ENCODE measurements at places on chromosomes 5 and 9.

GRCh38 chr5:68884883-68885282 lies 208.9 kb upstream of the SLC30A5 start:
- DNase-seq = no peak

DNA sequence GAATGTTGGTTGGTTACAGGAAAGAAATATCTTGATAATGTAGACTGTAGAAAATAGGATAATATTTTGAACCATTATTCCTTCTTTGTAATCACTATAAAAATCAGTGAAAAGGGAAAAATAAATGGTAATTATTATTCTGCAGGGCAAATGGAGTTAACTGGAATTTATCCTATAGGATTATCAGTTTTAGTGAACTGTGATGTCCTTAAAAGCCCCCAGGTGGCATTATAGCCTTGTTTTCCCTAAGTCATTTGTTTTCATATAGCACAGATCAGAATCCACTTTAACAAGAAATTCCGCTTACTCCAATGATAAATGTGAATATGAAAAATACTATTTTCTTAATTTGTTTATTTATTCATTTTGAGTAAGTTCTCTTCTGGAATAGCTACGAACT lies 26.2 kb upstream of the WDR41 start:
- no peak for DNase-seq

DNA sequence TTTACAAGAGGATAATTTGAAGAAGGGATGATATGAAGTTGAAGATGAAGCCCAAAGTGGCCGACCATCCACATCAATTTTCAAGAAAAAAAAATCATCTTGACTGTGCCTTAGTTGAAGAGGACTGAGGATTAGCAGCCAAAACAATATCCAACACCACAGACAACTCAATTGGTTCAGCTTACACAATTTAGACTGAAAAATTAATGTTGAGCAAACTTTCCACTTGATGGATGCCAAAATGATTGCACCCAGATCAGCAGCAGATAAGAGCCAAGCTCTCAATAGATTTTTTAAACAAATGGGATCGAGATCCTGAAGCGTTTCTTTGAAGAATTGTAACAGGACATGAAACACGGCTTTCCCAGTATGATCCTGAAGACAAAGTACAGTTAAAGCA lies 163.2 kb downstream of the GADD45G start:
- DNase-seq = no peak

- DNase-seq = no peak
Observed at GRCh38 chr9:131836607-131837315, 96.9 kb upstream of the RAPGEF1 start.

DNA sequence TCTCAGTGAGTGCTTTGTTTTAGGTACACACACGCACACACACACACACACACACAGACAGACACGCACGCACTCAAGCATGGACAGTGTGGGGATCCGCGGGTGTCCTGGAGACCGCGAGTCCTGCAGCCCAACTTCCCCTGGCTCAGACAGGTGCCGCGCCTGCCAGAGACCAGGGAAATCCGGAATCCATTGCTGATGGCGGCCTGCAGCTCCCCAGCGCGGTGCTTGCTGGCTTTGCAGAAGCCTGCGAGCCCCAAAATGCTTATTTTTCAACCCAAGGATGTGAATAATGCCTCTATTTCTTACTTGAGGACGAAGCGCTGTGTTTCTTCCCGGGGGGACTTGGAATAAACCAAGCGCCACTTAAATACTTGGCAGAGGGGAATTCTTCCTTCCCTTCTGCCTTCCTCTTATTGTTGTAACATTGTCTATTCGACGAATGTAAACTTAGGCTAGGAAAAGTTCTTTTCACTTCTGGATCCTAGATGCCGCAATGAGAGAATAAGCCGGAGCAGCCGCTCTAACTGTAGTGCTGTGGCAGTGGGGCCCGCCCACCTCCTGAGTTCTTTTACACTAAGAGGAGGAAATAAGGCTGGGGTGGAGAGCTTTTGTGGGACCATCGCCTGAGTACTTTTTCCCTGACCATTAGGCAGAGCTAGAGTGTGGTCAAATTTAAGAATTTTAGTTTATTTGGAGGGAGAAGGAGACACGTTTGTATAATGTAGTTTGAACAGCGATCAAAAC lies 802 bp downstream of the ITGA2 start:
- peak; percentile 30 for DNase-seq

DNA sequence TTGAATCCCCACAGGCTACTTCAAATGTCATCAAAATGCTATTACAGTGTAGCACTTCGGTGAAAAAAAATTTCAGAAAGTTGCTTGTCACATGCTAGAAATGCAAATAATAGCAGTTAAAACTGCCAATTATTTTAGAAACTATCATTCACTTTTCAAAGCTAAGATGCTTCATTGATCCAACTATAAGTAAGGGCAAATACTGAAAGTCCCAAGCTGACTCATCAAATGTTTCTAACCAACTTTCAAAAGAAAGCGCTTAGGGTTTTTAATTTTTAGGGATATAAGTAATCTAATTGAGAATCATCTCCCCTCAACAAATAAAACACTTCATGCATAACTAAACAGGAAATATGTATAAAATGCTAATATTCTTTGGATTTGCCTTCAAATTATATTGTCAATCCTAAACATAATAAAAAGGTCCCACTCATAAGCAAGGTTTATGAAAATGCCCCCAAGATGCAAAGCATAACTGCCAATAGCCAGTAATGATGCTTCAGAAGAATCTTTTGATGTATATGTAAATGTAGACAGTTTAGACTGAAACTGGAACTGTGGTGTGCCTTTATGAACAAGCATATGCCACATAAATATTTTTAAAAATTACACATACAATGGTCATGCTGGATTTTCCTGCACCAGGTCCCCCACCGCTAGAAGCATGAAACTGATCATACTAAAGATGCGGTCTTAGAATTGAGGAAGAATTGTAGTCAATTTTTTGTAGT lies 12.2 kb downstream of the ACTL7A start:
- DNase-seq = no peak

GRCh38 chr9:76756268-76756640 lies 8.0 kb upstream of the PCA3 start:
- no peak for DNase-seq

DNA sequence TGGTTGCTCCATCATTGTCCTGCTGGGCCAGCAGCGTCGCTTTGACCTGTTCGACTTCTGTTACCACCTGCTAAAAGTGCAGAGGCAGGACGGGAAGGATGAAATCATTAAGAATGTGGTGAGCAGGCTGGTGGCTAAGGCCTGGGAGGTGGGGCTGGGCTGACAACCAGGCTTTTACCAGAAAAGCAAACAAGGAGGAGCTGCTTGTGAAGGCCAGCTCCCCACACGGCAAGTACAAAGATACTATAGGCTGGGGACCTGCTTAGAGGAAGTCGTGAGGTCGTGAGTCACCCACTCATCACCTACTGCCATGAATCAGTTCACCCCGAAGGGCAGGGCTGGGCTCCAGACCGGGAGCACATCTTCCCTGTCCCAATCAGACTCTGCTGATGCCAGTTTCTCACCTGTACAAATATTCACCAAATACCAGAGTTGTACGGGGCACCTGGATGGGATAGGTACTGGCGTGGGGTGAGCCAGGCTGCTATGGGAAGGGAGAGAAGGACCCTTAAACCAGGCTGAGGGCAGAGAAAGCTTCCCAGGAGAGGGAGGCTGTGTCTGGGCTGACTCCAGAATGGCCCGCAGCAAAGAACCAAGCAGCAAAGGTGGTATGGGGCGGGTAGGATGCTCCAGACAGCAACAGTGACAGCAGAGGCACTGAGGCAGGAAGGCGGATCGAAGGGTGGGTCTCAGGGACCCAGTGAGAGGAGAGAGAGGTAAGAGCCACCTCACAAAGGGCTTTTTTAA lies 69.3 kb upstream of the NIPAL4 start:
- DNase-seq = peak; percentile 58

GRCh38 chr9:25960178-25960577 lies 281.9 kb upstream of the TUSC1 start:
- DNase-seq = no peak

DNA sequence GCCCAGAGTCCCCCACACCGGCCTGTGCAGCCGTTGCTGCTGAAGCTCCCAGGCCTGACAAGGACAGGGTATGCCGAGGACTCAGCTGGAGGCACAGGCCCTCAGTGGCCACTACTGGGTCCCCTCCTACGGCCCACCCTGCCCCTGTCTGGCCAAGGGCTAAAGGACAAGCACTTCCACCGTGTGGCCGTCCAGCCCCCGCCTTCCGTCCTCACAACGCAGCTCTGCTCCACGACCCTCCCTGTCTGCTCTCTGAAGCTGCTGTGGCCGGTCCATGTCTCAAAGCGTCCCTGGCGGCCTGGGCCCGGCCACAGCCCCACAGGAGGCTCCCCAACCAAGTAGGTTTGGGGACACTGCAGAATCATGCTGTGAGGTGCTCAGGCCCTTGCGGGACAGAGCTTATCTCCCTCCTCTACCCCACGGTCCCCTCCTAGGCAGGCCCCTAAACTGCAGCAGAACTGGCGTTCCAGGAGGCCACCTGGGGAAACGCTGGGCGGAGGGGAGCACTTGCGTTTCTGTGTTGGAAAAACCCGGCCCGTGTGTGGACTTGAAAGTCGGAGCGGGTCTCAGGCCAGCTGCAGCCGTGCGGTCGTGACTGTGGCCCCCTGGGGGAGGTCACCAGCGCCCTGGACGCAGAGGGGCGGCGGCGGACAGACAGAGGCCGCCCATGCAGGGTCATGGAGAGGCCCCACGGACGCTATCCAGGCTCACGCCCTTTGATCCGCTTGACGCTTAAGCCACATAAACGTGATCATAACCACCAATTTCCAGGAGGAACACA lies 45.6 kb downstream of the NKD2 start:
- DNase-seq = no peak

DNA sequence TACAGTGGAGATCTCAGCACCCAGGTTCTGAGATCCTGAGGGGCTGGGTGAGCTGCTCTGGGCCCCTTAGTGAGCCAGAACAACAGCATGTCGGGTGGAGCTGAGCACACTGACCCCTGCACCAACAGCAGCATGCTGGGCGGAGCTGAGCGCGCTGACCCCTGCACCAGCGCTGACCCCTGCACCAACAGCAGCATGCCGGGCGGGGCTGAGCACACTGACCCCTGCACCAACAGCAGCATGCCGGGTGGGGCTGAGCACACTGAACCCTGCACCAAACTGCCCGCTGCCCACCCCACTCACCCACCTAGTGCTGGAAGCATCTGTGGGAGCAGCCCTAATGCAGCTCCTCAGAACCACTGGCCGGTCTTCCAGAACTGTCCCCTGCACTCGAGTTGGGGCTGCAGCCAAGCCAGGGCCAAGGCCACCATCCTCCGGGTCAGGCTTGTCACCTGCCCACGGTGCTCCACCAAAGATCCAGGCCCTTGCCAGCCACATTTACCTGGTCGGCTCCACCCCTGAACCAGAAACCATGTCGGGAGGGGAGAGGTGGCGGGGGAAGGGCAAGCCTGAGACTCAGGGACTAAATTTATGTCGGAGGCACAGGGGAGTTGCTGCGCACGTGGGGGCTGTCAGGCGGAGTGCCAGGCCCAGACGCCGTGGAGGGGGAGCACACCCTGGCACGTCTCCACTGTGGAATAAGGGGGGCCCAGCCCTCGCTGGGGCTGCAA lies 80.3 kb downstream of the ADAMTS2 start:
- DNase-seq = no peak

GRCh38 chr5:95983509-95983908 lies 21.9 kb upstream of the ELL2 start:
- DNase-seq = no peak

DNA sequence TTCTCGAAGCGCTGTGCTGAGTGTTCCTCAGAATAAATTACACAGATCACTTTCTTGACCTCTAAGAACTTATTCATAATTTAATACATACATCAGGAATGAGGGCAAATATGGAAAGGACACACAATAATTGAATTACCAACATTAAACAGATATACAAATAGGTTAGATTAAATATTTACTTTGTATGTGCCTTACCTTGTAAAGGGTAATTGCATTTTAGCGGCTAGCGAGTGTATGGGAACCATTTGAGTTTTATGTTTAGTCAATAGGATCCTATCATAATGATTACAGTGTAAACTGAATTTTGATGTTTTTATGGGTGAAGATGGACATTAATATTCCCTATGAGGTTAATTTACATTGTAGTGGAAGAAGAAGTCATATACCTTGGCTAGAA lies 1187.1 kb upstream of the WWC1 start:
- DNase-seq = no peak

DNA sequence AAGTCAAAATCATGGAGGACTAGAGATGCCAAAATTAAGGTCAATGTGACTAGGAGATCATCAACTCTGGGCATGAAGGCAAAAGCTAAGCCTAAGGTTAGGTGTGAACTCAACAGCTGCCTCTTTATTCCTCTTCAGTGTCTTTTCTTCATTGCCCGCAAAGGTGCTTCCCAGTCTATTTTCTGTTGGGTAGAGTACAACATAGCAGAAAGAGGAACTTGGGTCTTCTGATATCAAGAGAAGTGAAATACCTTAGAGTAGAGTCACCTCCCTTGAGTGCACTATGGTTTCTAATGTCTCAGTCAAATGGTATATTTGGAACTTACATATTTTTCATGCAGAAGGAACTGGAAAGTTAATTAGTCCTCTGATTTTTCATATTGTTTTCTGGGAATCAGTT lies 122.5 kb upstream of the GRIN3A start:
- no peak for DNase-seq

GRCh38 chr5:73902327-73903051 lies 276.5 kb downstream of the ARHGEF28 start:
- peak; percentile 57 for DNase-seq

DNA sequence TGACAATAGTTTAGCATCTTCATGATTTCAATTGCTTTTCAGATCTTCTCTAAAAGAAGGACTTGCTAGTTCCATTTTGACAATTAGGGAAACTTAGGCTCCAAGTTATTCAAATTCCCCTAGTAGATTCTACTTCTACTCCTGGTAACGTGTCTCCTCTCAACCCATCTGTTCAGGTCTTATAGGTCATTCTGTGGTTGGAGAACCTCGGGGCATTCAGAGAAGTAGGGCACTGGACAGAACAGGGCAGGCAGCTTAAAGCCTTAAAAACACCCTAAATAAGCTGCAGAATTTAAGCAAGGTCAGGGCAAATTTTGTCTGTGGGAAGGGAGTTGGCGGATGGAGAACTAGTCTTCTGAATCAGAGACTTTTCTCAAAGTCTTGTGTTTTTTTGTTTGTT lies 132.4 kb downstream of the TMEM174 start:
- no peak for DNase-seq

- peak; percentile 37 for DNase-seq
Observed at GRCh38 chr9:107637421-107638420, 148.2 kb upstream of the KLF4 start.

DNA sequence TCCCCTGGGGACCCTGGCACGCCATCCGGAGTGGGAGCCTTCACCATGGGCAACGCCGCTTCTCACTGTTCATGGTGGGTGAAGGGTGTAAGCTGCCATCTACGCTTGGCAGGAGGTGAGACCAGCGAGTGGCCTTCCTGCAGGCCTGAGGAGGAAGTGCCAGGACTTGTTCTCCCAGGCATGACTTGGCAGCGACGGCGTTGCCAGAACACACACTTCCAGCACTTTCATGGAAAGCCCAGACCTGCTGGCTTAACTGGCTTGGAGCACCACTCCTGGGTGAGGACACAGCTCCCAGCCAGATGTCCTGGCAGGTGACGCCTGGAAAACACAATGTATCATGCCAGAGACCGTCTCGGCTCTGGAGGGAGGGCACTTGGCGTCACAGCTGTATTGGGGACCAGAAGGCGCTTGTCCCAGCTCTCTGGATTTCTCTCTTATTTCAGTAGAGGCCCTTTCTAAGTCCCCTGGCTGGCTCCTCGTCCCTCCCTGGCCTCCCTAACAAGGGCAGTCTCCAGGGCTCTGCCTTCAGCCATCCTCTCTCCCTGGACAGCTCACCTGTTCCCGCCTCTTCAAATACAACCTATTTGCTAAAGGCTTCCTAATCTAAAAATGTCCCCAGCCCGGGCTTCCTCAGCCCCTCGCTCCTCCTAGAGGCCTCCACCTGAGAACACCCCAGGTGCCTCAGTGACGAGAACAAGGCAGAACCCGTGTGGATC lies 188.3 kb downstream of the OLFM1 start:
- DNase-seq = no peak

All from CD4-positive, alpha-beta T cell treated with Interleukin-10 for 1 hour (primary cell).